ENCODE measurements at places on chromosomes 11 and 22.

GRCh38 chr11:72686639-72687220 lies 12.5 kb upstream of the PDE2A start:
- no peak for DNase-seq

- no peak for DNase-seq
Measured at GRCh38 chr11:37786214-37786755, 1188.2 kb upstream of the RAG2 start.

DNA sequence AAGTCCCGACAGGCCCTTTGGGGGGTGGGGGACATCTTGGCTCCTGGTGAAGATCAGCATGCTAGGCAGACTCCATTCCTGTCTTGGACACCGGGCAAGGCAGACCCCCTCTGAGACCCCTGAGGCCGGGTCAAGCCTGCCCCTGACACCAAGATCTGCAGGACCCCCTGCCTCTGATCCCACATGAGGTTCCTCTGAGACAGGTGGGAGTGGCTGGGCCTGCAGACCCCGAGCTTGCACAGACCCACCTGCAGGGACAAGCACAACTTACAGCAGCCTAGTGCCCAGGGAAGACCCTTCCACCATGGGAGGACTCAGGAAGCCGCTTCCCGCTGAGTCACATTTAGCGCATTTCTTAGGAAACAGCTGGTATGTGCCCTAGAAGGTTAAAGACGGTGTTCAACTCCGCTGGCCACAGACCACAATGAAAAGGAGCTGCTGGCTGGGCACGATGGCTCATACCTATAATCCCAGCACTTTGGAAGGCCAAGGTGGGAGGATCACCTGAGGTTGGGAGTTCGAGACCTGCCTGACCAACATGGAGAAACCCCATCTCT lies 15.5 kb downstream of the ARVCF start:
- no peak for DNase-seq

DNA sequence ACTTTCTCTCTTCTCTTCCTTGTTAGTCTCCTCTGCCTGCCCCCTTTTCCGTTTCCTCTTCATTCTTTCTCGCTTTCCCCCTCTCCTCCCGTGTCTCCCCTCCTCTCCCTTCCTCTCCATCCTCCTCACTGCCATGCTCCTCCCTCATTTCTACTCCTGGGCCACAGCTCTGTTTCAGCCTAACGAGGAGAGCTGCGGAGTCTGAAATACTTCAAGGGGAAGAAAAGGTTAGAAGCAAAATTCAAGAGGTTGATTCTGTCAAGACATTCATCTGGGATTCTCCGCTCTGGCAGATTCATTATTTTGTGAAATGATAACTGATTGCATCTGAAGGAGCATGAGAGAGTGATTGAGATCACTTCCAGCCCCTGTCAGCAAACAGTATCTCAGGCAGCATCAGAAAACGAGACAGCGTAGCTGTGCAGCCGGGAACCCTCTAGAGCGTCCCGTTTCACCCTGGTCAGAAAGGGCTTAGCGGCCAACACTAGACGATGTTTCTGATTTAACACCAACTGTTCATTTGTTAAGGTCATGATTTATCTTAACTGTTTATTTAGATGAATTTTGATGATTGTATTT lies 279.3 kb upstream of the B3GAT1 start:
- DNase-seq: no peak

GRCh38 chr11:114178656-114179055 lies 117.5 kb upstream of the NNMT start:
- DNase-seq: no peak
